ENCODE measurements at places on chromosomes 3 and 15. TPM values are rescaled to one million over a fixed set of nuclear protein-coding genes. Genes with fewer than 3 reads are reported as not detected.

DNA sequence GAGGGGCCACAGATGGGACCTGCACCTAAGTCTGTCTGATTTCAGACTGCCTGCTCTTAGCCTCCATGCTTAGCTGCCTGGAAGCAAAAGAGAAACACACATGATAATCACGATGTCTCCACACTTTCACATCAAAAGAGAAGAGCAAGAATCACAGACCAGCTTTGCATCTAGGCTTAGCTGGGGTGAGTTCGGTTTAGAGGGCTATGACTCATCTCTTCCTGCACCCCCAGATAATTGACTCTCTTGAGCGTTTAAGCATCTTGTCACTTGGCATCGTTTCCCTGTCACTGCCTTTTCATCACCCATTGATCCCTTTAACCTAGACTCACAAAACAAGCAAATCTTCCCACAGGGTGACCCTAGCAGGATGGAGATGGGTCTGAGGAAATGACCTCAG, 124.0 kb downstream of the NTRK3 start:
- DNase-seq, result no peak

KBTBD8 gene
- 4.3 TPM for total RNA-seq

- no peak for DNase-seq
These were observed 60.5 kb downstream of the GHSR start for GRCh38 chr3:172387728-172388127.

EBLN2 gene
- total RNA-seq, result 11.0 TPM

- DNase-seq, result no peak
These were observed 222.0 kb downstream of the STT3B start for GRCh38 chr3:31754575-31755278.

DNA sequence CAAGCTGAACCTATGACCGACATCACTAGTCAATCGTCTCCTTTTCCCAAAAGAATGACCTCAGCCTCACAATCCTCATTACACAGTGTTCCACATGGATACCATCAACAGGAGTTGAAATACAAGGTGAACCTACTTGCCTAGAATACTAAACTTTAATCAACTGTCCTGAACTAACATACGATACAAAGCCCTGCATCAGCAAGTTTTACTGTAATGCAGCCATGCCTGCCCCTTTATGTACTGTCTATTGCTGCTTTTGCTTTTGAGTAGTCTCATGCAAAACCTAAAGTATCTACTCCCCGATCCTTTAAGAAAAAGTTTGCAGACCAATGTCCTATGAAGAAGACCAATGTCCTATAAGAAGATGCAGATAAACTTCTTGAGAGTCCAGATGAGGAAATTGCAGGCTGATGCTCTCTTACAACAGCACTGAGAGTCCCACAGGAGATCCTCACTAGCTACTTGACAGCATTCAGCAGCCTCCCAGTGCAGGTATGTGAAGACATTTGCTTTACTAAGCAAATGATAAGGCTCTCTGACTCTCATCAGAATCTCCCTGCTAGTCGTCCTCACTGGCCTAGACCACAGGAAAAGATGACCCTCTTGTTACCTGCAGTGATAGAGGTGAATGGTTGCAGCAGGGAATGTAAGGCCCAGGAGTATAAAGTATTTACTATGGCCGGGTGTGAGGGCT, 23.6 kb downstream of the SUCLG2 start:
- DNase-seq, result no peak

GRCh38 chr15:57085267-57085666, 166.8 kb downstream of the TCF12 start:
- no peak for DNase-seq

- DNase-seq, result no peak
These were observed 15.8 kb upstream of the RFTN1 start for GRCh38 chr3:16529264-16529663.

DNA sequence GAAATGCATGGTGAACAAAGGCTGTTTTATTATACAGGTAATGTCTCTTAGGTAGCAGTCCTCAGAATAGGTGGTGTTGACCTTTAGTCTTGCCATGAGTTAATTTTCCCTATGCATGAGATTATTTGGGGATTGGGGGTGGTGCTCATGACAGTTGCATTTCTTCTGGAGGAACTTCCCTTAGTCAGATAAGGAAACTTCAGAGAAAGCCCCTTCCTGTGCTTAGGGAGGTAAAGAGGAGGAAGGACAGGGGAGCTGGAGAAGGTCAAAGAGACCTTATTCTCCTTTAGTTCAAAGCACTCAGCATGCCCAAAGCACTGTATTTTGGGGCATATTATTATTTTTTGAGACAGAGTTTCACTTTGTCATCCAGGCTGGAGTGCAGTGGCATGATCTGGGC, 47.7 kb downstream of the ZBTB11 start:
- no peak for DNase-seq

TTLL13 gene
- 0.36 TPM for total RNA-seq

- no peak for DNase-seq
These were observed 291.0 kb downstream of the TIGIT start for GRCh38 chr3:114584734-114585371.

DNA sequence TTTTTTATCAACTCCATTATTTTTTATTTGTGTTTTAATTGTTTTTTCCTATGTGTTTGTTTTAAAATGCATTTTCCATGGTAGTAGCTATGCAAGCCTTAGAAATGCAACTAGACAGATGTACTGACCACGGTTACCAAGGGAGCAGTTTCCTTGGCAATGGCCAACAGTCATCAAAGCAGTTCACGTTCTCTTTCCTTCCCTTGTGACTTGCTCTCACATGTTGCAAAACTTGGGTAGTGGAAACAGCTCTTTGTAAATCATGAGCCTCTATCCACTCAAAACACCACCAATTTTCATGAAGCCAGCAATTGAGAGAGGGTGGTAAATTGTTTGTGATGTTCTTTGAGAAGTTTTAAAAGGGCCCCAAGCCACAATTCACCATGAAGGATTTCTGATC, 499.4 kb upstream of the MDFIC2 start:
- DNase-seq, result peak; percentile 40

DNA sequence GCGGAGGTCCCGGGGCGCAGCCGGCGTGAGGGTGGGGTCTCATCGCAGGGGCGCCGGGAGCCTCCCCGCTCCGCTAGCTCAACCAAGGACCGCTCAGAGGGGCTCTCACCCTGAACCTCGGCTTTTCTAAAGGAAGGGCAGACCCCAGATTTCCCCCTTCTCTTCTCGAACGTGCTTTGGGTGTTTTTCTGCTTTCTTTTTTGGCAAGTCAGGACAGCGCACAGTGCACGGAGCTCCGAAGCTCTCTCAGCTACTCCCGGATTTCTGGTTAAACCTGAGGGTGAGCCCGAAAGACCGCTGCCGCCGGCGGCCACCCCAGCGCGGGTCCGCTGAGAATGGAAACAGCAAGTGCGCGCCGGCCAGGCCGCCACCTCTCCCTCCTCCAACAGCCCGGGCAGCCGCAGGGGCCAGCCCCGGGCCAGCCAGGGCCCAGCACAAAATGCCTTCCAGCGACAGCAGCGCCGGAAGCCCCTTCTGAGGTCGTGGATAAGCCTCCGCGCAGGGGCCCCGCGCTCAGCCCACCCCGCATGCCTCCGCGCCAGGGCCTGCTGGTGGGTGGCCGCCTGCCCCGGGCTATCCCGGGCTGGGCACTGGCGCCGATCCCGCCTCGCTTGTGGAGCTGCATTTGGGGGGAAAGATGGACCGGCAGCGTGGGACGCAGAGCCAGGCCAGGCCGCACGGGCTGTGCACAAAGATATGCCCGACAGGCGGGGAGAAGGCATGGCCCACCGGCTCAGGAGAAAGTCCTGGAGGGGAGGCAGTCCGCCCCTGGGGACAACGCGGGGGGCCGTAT, 8.2 kb upstream of the OCA2 start:
- no peak for DNase-seq

XPC gene
- total RNA-seq, result 55.6 TPM

- DNase-seq, result no peak
These were observed 98.9 kb upstream of the CLSTN2 start for GRCh38 chr3:139835830-139836683.

DNA sequence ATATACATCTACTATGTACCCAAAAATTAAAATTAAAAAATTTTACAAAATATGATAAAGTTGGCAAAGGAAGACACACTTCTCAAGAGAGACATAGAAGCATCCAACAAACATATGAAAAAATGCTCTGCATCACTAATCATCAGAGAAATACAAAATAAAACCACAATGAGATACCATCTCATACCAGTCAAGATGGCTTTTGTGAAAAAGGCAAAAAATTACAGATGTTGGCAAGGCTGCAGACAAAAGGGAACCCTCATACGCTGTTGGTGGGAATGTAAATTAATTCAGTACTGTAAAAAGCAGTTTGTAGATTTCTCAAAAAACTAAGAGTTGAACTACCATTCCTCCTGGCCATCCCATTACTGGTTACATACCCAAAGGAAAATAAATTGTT, 581.7 kb upstream of the CCDC54 start:
- DNase-seq, result no peak

DNA sequence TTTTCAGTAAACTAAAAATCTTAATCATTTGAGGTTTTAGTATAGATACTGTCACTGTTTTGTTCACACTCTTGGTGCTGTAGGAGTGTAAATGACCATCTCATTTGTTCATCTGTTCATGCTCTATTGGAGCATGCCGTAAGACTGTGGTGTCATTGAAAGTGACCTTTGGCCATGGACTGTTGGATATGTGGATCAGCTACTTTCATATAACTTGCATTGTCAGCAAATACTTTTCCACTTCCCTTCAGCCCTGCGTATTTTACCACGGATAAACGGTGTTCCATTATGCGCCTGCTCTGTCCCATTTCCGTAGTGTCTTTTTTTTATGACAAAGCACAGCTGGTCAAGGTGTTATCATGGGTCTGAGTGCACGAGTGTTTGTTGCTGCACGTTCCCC, 32.6 kb upstream of the SENP5 start:
- DNase-seq, result no peak
